ENCODE measurements at places on chromosomes 11 and 22. TPM values are rescaled to one million over a fixed set of nuclear protein-coding genes. Genes with fewer than 3 reads are reported as not detected.

- DNase-seq = no peak
These were observed 3.5 kb upstream of the LGALS12 start for GRCh38 chr11:63502252-63502820.

DNA sequence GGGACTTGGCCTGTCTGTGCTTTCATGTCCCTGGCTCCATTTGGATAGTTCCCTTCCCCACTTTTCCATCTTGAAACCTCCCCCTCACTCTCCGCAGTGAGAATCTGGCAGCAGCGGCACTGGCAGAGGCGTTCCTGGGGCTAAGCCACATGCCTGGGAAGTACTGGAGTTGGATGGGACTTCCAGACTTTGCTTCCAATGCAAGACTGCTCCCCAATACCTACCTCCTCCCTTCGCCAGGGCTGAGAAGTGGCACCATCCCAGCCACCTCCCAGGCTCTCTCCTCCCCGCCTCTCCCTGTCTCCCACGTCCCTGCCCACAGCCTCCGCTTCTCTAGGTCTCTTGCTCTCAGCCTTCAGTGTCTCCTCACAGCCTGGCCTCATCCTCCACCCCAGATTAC is 16.6 kb downstream of the TST start:
- DNase-seq = no peak

The PRG2 gene
- polyA plus RNA-seq = 3.1 TPM

The KAT5 gene
- polyA plus RNA-seq = 68.5 TPM

DNA sequence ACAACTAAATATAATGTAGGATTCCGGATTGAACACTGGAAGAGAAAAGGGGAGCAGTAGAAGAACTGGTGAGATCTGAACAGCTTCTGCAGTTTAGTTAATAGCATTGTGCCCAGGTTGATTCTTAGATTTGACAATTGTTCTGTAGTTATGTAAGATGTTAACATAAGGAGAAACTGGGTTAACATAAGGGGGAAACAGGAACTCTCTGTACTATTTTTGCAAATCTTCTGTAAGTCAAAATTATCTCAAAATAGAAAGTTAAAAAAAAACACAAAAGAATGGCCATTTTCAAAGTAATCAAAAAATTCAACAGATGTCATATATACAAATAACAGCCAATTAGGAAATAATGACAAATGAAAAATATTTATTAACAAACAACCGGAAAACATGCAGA is 18.7 kb upstream of the LRP5 start:
- no peak for DNase-seq

The EXT2 gene
- polyA plus RNA-seq = 75.0 TPM

DNA sequence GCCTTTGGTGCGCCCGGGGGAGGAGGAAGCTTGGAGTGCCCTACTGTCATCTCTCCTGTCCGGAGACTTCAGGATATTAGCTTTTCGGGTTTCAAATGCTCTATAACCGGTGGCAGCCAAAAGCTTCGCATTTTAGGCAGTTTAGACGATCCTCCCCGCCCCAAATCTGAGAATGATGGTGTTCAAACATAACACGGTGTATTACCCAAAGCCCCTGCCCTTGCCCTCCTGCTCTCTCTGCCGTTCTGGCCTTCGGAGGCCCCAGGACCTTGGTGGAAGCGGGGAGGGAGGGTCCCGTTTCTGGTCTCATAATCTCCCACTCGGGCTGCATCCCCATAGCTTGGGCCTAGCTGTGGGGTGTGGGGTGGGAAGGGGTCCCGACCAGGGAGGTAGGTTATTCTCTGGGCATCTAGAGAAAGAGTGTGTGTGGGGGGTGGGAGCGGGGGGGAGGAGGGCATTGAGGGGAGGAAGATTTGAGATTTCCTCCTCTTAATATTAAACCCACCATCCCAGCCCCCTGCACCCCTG is 2.3 kb downstream of the PKNOX2 start:
- no peak for DNase-seq

- DNase-seq = no peak
These were observed 41.8 kb downstream of the OSBPL5 start for GRCh38 chr11:3123305-3123704.

GRCh38 chr11:115377882-115378296 is 126.3 kb downstream of the CADM1 start:
- no peak for DNase-seq

- DNase-seq = no peak
These were observed 35.9 kb downstream of the RPL3 start for GRCh38 chr22:39283322-39284141.

The RASL10A gene
- polyA plus RNA-seq = not detected

- DNase-seq = no peak
These were observed 107.6 kb upstream of the ASPHD2 start for GRCh38 chr22:26321469-26321913.
